ENCODE measurements at places on chromosomes 11 and 22.
A peak's percentile ranks its signal among the peaks of the same experiment; 100 is the strongest.

GRCh38 chr11:8610532-8611116 is 16.6 kb upstream of the STK33 start:
- DNase-seq, result peak; percentile 70

GRCh38 chr11:65077451-65077850 is 6.4 kb downstream of the CDCA5 start:
- DNase-seq, result no peak

DNA sequence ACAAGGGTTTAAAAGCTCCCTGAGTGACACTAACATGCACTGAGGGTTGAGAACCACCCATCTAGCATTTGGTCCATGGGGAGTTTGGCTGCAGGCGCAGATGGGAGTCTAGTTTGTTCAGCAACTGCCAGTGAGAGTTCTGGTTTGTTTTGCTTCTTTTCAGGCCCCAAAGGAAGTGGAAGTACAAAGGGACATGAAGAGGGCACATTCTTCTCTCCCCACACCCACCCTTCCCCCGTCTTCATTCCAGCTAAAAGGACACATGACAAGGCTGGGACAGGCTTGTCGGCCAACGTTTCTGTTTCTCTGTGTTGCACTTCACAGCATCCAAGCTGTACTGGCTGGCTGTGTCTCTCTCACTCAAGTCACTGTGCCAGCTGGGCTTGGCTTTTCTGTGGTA is 8.2 kb upstream of the ENDOD1 start:
- no peak for DNase-seq

GRCh38 chr11:16781936-16782919 is 43.8 kb downstream of the C11orf58 start:
- DNase-seq, result no peak

DNA sequence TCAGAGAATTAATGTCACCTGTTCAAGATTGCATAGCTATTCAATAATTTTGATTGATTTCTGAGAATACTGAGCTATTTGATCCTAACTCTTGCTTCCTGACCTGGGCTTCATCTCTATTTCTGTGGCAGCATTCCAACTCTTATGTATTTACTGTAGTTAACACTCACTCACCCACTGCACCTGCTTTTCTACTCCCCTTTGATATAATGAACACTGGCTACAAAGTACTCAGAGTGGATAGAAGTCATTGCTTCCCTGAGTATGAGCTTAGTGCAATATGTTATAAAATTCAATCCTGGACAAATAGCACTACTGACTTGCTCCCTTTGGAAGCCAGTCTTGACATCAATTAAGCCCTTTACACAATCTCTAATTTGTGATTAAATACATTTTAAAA is 117.2 kb downstream of the APIP start:
- no peak for DNase-seq

DNA sequence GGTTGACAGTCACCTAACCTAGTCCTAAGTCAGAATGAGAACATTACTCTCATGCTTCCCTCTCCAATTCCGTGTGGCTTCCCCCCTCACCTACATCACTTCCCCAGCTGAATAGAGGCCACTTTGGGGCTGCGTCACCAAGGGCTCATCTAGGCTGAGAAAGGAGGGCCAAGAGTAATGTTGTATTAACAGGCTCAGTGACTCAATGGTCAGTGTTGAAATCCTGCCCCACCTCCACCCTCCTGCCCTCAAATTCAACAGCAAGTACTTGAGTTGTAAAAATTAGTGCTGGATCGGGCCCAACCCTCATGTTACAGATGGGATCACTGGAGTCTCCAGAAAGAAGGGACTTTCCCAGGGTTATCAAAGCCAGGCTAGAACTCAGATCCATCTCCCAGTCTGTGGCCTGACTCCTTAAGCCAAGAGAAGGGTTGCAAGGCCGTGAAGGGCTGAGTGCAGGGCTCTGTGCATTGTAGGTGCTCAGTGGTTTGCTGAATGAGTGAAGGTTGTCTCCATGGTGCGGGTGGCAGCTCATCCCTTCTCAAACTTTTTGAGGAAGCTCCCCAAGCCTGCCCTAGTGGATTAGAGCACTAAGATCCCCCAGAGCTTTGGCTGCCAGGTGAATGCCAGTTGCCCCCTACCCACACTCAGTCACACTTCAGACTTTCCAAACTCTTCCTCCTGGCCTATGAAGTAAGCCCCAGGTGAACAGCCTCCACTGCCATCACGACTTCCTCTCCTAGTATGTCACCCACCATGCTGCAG is 3.2 kb downstream of the DGAT2 start:
- no peak for DNase-seq
